ENCODE measurements at places on chromosomes 2 and 18.

- DNase-seq, result no peak
Observed at GRCh38 chr2:38748943-38749804, 2.0 kb downstream of the SRSF7 start.

GRCh38 chr18:39946623-39947061 is 2008.4 kb upstream of the PIK3C3 start:
- DNase-seq, result no peak

- DNase-seq, result no peak
Observed at GRCh38 chr2:3759331-3759730, 56.0 kb downstream of the DCDC2C start.

- DNase-seq, result no peak
Observed at GRCh38 chr18:39134255-39134654, 1568.7 kb upstream of the CELF4 start.

GRCh38 chr2:204717591-204717990 is 172.3 kb downstream of the PARD3B start:
- DNase-seq, result no peak

- no peak for DNase-seq
Observed at GRCh38 chr2:26915316-26915715, 55.1 kb upstream of the MAPRE3 start.

GRCh38 chr2:239942090-239942489 is 83.1 kb downstream of the NDUFA10 start:
- no peak for DNase-seq

DNA sequence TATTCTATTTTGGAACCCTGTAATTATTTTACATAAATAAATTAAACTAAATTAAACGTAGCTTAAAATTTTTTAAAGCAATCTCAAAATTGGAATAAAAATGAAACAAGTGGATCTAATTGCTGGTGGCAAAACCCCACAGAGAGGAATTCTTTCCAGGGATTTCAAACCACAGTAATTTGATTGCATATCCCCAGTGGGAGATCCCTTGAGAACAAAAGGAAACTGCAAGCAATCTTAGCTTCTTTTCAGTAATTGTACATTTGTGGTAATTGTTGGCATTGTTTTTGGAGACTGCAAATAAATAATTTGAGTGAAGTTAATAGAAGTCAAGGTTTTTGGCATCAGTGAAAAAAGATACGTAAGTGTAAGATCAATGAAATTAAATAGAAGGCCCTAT is 58.7 kb upstream of the MYCN start:
- no peak for DNase-seq

Data from stimulated activated CD8-positive, alpha-beta memory T cell treated with anti-CD3 and anti-CD28 coated beads, Interleukin-4, amount 100 ng/mL, for 1 hour (primary cell).